RPMI8226 (cell line): ENCODE measurements at places on chromosomes 4 and X.

GRCh38 chr4:176838601-176839433 lies 46.1 kb upstream of the VEGFC start:
- no peak for DNase-seq

DNA sequence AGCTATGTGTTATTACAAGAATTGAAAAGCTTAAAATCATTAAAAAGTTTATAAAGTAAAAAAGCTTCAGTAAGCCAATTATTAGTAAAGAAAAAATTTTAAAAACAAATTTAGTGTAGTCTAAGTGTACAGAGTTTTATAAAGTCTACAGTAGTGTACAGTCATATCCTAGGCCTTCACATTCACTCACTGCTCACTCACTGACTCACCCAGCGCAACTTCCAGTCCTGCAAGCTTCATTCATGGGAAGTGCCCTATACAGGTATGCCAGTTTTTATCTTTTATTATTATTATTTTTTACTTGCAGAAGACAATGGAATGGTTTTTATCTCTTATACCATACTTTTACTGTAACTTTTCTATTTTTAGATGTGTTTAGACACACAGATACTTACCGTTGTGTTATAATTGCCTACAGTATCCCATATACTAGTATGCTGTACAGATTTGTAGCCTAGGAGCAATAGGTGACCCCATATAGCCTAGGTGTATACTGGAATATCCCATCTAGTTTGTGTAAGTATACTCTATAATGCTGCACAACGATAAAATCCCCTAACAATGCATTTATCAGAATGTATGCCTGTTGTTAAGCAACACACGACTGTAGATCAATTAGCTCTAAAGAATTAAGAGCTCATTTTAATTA lies 230.7 kb downstream of the DCLK2 start:
- no peak for DNase-seq

GRCh38 chrX:111507933-111508332 lies 3.5 kb upstream of the SERTM2 start:
- DNase-seq: no peak

DNA sequence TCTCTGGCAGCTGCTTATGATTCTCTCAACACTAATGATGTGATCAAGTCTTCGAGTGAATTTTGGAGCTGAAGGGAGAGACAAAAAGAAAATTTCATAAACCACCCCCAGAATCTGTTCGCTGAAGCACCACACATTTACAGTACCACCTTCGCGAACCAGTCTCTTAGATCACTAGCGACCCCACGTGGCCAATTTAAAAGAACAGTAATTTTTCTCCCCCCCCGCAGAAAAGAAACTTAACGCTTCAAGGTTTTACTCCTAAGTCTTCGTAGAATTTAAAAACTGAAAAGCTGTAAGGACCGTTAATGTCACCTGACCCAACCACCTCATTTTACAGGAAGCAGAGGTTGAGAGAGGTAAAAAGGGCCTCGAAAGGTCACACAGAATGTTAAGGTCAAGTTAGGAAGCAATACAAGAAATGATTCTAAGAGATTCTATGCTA lies 187.5 kb downstream of the QDPR start:
- peak; percentile 42 for DNase-seq

GRCh38 chr4:125243789-125244397 lies 70.9 kb upstream of the FAT4 start:
- DNase-seq: no peak

DNA sequence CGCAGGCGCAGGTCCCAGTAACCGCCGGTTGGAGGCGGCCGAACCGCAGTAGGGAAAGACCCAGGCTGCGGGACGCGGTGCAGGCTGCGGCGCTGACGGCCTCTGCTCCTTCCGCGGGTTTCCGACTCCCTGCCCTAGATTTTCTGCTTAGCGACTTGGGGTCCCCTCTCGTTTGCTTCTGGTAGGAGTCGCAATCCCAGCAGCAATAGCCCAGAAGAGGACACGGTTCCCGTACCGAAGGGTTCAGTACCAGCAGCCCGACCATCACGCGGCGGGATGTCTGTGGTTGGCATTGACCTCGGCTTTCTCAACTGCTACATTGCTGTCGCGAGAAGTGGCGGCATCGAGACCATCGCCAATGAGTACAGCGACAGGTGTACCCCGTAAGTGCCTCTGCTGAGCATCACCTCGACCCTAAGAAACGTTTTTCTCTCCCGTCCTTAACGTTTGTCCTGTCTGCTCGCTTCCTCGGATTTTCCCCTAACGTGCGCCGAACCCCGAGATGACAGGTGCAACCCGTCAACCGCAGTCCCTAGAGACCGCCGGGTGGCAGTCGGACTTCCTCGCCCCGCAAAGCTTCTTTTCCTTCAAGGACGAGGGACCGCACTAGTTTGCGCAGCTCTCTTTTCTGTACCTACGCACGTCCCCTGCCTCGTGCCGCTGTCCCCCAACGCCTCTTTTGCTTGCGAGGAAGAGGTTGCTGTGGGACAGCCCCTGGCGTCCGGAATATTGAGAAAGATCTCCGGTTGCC lies at the start of gene HSPA4L:
HSPA4L (plus strand) TSS at position 48 of the 751 bp plus-strand sequence; CDS start at position 277, 229 bp downstream.
- DNase-seq: peak; percentile 26

- no peak for DNase-seq
Measured at GRCh38 chr4:86924811-86925210, 10.0 kb upstream of the AFF1 start.

GRCh38 chr4:122772311-122772710 lies 39.8 kb downstream of the BBS12 start:
- DNase-seq: no peak

GRCh38 chrX:96424007-96424406 lies 260.6 kb upstream of the DIAPH2 start:
- no peak for DNase-seq

- no peak for DNase-seq
Measured at GRCh38 chrX:25016361-25016671, 551 bp upstream of the ARX start.

- DNase-seq: no peak
Measured at GRCh38 chrX:111052478-111052877, 43.5 kb upstream of the PAK3 start.

DNA sequence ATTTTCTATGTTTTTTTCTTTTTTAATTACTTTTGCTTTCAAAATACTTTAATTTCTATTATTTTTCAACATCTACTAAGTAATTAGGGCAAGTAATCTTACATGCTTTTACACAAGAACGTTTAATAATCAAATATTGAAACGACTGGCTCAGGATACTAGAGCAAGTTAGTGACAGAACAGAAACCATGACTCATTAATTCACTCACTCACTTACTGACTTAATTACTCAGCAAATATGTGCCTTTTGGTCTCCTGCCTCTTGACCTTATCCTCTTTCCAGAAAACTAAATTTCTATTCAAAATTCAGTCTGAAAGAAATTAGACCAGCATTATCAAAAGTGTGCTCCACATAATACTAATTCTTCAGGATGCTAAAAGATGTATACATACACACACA lies 314.9 kb upstream of the TEX13C start:
- DNase-seq: no peak

- no peak for DNase-seq
Measured at GRCh38 chrX:78102091-78102490, 2.0 kb upstream of the PGK1 start.

GRCh38 chr4:186900232-186900900 lies 176.7 kb upstream of the FAT1 start:
- no peak for DNase-seq

- no peak for DNase-seq
Measured at GRCh38 chrX:15418041-15418706, 34.0 kb upstream of the VEGFD start.

DNA sequence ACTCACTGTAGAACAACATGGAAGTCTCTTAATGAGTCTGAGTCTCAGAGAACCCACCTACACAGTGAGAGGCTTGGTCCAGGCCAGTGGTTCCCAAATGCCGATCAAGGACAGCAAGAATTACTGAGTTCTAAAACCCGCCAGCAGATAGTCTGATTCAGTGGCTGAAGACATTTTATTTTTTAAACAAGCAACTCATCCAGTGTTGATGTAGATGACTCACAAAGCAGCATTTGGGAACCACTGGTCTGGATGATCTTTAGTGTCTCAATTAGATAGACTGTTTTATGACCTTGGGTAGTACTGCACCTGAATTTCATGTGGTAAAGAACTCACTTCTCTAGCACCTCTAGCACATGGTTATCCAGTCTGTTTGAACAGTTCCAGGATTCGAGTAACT lies 193.6 kb downstream of the FBXW7 start:
- no peak for DNase-seq

GRCh38 chrX:135985973-135986310 lies 707 bp downstream of the SLC9A6 start:
- no peak for DNase-seq

- DNase-seq: no peak
Measured at GRCh38 chr4:1843852-1844251, 12.1 kb downstream of the LETM1 start.

GRCh38 chr4:83830138-83830888 lies 294.4 kb downstream of the GPAT3 start:
- DNase-seq: no peak

GRCh38 chrX:19734111-19734510 lies 153.3 kb downstream of the SH3KBP1 start:
- DNase-seq: no peak

GRCh38 chrX:38085813-38086212 lies 79.5 kb downstream of the SYTL5 start:
- no peak for DNase-seq

DNA sequence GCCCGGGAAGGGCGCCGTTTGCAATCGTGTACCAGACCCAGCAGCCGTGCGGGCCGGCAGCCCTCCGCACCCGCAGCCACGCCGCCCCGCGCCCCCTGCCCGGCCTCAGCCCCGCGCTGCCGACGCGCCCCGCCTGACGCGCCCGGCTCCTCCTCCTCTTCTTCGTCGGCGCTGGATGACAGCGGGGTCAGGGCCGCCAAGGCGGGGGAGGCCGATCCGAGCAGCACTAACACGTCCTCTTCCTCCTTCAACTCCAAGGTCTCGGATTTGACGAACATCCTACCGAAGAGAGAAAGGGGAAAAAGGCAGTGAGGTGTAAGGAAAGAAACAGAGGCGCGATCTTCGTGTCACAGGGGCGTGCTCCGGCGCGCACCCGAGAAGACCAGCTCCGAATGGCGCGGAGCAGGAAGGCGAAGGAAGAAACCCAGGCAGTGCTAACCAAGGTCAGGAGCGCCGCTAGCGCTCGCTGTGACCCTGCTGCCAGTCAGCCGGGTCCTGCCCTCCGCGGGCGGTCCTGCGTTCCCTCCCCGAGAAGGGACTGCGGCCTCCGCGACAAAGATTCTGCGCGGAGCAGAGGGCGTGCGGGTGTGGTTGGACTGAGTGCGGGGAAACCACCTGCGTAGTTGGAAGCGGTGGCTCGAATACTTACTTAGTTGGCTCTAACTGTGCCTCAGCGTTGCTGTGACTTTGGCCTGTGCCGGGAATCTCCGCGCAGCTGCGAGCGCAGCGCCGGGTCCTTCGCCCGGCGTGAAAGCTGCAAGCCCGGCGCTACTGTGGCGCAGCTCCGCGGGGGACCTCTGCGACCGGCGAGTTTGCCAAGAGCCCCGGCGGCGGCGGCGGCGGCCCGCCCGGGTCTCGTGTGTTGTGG lies 548 bp downstream of the NEUROG2 start:
- DNase-seq: peak; percentile 62

- DNase-seq: no peak
Measured at GRCh38 chr4:81346719-81347118, 125.0 kb downstream of the RASGEF1B start.

DNA sequence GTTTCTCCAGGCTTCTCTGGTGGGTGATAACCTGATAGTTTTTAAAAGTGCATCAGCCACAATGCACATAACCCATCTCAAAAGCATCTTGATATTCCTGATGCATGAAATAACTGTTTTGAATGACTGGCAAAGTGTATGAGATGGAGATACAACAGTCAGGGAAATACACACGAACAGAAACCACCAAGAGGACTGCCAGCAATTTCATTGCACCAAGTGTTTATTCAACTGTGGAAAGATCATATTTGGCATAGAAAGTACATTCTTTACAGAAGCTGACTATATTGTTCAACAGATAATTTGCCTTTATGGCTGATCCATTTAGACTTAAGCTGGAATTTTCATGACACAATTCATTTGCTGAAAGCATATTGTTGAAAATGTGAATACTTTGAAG lies 139.5 kb downstream of the SLIT2 start:
- no peak for DNase-seq

DNA sequence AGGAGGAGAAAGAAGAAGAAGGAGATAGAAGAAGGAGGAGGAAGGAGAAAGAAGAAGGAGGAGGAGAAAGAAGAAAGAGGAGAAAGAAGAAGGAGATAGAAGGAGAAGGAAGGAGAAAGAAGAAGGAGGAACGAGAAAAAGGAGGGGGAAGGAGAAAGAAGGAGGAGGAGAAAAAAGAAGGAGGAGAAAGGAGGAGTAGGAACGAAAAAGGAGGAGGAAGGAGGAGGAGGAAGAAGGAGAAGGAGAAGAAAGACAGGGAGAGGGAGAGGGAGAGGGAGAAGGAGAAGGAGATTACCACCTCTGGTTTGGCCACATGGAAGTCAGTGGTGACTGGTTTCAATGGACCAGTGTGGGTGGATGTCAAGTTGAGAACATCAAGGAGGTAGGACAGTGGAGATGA lies 50.0 kb upstream of the VEGFD start:
- no peak for DNase-seq

GRCh38 chr4:53055274-53055673 lies 193.2 kb downstream of the RASL11B start:
- no peak for DNase-seq

DNA sequence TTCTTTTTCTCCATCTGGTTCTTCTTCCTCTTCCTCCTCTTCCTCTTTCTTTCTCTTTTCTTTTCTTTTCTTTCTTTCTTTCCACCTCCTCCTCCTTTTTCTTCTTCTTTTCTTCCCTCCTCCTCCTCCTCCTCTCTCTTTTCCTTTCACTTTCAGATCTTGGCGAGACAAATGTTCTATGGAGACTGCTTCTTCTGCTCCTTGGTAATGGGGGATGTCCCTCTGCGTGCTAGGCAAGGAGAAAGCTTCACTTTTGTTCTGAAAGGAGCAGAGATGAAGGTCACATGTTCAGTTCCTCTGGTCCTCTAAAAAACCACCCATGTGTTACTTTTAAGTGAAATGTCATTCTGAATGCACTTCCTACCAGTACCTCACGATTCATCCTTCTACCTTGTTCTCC lies 33.2 kb downstream of the NBDY start:
- no peak for DNase-seq

- DNase-seq: no peak
Measured at GRCh38 chr4:54165011-54165410, 64.1 kb upstream of the PDGFRA start.

DNA sequence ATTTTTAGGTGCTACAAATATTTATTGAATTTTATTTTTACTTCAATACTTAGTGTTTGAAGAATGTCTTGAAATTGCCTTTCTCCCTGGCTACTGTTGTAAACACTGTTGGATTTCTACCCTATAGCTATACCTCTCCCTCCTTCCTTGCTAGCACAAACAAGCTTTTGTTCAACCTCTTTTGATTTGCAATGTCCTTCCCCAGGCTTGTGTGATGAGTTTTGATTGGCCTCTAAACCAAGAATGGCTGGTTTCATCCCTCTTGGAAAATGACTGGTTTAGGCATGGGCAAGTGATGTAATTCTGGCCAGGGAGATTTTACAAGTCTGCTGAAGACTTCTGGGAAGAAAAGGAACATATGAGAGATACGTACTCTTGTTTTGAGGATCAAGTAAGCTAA lies 25.3 kb upstream of the SLITRK2 start:
- no peak for DNase-seq
